Tibial nerve (tissue), 4 donors: ENCODE measurements at places on chromosomes 2 and 18. TPM values are rescaled to one million over a fixed set of nuclear protein-coding genes. Genes with fewer than 3 reads are reported as not detected.

Gene CCDC178
- 0.78 TPM for total RNA-seq

Gene STPG4
- 0.30 TPM for total RNA-seq

Gene RPL31
- total RNA-seq, result 1,120 TPM

Gene MALT1
- 19.4 TPM for total RNA-seq

Gene LYPD1
- total RNA-seq, result 2.1 TPM

Gene SOX11
- total RNA-seq, result not detected

Gene DUSP19
- 0.90 TPM for total RNA-seq

Gene GALNT13
- under 0.01 TPM for total RNA-seq

Gene CYP20A1
- total RNA-seq, result 45.6 TPM

Gene FAM237A
- not detected for total RNA-seq

Gene NPHP1
- 8.0 TPM for total RNA-seq
